ENCODE measurements at places on chromosomes 3 and 15.

DNA sequence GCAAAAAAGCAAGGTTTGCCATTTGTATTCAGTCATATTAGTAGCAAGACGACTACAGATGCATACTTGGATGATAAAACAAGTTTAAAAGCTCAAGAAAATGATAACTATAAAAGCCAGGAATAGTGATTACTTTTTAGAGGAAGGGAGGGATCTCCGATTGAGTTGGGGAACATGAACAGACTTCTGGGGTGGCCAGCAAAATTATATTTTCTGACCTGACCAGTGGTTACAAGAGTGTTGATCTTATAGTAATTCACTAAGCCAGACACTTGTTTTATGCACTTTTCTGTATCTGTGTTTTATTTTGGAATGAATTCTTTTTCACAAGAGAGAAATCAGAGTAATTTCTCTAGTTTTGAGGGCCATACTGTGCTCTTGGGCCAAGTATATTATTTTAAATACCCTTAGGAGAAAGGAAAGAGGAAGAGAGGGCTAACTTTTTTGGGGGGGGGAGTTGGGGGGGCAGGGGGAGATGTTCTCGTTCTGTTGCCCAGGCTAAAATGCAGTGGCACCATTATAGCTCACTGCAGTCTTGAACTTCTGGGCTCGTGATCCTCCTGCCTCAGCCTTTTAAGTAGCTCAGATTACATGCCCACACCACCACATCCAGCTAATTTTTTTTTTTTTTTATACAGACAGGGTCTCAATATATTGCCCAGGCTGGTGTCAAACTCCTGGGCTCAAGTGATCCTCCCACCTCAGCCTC, 57.3 kb downstream of the TGFBR2 start:
- DNase-seq: no peak

- DNase-seq: no peak
These were observed 812.3 kb upstream of the ALCAM start for GRCh38 chr3:104554425-104554824.

DNA sequence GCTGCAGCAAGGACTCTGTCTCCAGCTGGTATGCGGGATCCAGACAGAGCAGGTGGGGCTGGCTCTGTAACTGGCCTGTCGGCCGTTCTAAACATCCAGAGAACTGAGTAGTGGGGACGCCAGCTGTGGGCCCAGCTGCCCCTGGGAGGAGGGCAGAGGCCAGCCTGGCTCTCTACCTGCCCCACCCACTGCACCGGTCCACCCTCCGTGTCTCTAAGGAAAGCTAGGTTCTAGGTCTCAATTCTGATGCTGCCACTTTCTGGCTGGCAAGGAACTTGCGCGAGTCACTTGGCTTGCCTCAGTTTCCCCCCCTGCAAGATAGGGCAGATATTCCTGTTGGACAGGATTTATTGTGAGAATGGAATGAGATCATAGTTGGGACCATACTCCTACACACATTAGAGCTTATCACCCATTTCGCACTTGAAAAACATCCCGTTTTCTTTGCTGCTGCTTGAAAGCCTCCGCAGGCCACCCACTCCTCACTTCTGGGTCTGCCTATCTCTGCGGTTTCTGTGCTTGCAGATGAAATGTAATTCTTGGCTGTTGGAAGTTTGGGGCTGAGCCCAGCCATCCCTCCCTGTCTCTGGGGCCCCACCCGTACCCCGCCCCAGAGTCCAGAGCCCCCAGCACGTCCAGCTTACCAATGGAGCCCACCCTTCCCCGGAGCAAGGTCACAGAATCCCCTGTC, 65.8 kb downstream of the IQSEC1 start:
- no peak for DNase-seq

- DNase-seq: no peak
These were observed 411.6 kb downstream of the GBE1 start for GRCh38 chr3:81349816-81350340.

DNA sequence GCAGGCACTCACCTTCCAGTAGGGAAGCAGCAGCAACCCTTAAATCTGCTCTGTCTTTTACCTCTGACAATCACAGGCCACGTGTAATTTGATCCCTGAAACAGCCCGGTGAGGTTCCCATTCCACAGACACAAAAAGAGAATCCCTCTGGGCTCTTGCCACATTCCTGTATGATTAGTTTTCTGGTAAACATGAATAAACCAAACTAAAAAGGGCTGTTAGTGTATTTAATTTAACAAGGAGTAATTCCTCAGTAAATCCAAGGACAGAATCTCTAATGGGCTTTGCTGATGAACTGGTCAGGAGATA, 186.9 kb downstream of the FAM43A start:
- DNase-seq: no peak

DNA sequence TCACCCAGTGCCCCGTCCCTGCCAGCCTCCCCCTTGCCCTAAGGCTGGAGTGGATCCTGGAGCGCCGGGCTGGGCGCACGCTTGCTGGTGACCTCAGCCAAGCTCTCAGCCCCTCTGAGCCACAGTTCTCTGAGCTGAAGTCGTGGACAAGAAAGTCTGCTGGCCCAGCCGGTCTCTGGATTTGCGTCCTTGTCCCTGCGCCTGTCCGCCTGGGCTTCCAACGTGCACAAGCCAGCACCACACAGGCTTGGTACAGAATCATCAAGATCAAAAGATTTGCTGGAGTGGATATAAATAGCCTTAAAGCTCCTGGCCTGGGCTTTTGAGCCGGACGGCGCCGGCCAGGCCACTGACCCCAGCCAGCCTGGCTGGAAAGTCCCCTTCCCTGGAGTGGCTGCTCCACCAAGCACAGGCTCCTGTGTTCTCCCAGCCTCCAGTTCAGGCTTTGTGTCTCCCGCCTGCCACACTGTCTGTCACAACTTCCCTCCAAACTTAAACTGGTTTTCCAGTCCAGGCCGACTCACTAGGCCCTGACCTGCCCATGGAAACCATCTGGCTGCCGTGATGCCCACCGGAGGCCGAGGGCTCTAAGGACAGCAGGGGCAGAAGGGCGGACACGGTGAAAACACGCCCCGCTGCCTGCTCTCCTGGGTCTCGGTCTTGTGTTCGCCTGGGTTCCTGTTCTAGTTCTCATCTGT, 156.2 kb downstream of the NUP210 start:
- no peak for DNase-seq

GRCh38 chr15:82544431-82544830, 4.2 kb upstream of the RPS17 start:
- DNase-seq: no peak

DNA sequence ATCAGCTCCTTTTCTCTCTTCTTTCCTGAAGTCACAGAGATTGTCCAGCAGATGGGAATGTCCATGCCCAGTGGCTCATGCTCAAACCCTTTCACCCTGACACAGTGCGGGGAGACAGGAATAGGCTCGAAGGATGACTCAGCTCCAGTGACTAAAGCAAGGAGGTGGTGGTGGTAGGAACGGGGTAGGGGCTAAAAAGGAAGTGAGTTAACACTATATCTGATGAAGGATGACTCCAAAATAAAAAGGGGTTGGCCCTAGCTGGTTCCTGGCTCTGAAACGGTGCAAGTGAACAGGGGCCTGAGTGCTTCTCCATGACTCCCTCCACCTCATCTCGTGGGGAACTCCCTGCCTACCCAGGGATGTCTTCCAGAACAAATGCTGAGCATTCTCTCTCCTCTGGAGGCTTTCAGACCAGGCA, 167.4 kb upstream of the LPP start:
- DNase-seq: no peak

- peak; percentile 49 for DNase-seq
These were observed 113.4 kb downstream of the CCNL1 start for GRCh38 chr3:157046520-157046919.

DNA sequence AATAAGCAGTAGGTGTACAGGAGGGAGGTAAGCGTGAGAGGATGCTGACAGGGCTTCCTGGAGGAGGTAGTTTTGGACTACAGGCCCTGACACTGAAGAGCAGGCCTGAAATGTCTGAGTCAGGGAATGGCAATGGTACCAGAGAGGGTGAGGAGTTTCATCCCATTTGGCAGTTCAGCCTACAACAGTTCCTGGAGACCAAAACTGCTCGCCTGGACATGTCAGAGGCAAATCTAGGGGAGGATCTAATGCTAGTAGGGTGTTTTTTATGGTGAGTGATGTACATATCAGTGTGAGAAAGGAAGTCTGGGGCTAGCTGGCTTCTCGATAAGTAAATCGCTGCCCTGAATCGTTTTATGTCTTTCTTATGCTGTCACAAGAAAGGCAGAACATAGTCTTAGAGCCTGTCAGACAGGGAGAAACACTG, 13.8 kb upstream of the TNFSF10 start:
- no peak for DNase-seq

DNA sequence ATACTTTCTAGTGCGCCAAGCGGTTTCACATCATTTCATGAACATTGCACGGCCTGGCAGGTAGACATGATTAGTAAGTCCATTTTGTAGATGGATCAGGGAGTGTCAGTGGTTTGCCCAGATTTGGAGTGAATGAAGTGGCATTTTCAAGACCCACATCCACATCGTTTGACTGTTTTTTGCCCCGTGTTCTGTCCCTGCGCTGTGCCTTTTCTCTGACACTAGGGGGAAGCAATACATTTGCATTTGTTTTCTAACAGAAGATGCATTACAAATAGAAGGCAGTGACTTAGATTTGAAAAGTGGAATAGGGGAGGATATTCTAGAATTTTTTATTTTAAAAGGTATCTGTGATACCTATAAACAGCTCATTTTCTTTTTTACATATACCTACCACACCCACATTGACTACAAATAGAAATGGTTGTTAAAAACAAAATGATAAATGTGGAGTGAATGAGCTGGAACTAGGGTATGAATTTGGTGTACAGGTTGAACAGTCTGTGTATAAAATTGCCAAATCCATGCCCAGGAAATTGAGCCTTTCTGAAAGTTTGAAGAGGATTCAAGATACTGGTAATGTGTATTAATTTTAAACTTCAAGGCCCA, 98.0 kb downstream of the USP13 start:
- no peak for DNase-seq

GRCh38 chr3:141275973-141276372, 44.3 kb downstream of the PXYLP1 start:
- DNase-seq: no peak

GRCh38 chr3:144032531-144033239, 61.1 kb downstream of the DIPK2A start:
- no peak for DNase-seq

- no peak for DNase-seq
These were observed 271.5 kb downstream of the TLE3 start for GRCh38 chr15:69825941-69826818.

- DNase-seq: no peak
These were observed 45.0 kb downstream of the RPLP1 start for GRCh38 chr15:69497667-69498066.

- DNase-seq: no peak
These were observed 46.3 kb downstream of the SYNM start for GRCh38 chr15:99151156-99151555.

DNA sequence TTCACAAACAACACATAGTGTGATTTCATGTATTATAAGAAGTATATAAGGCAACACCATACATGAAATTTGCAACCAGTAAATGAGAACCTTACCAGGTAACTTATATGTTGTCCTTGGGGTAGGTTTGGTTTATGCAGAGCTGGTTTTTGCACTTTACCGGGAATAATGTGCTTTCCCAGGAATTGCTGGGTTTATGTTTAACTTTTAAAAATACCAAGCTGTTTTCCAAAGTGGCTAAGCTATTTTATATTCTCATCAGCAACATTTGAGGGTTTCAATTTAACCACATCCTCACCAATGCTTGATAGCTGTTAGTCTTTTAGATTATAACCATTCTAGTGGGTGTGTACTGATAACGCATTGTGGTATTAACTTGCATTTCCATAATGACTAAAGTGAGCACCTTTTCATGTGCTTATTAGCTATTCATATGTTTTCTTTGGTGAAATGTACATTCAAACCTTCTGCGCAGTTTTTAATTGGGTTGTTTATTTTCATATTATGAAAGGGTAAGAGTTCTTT, 71.6 kb downstream of the KY start:
- no peak for DNase-seq

DNA sequence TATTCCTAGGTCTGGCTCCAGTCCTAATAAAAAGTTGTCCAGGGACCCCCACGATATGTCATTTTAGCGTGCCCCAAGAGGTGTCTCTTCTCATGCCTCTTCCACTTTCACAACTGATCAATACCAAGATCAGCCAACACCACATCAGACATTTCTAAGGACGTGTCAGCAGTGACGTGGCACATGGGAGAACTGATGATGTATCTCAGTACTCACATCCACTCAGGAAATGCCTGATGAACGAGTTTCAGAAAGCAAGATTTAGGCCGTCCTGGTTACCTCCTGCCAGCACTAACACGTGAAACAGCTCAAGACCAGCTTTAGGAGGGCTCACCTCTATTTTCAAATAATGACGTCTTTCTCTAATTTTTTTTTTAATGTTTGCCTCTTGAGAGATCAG, 19.6 kb downstream of the VGLL4 start:
- DNase-seq: no peak

- DNase-seq: no peak
These were observed 255.3 kb downstream of the RORA start for GRCh38 chr15:60973637-60974415.

GRCh38 chr15:57427367-57427821, 51.1 kb downstream of the CGNL1 start:
- no peak for DNase-seq

DNA sequence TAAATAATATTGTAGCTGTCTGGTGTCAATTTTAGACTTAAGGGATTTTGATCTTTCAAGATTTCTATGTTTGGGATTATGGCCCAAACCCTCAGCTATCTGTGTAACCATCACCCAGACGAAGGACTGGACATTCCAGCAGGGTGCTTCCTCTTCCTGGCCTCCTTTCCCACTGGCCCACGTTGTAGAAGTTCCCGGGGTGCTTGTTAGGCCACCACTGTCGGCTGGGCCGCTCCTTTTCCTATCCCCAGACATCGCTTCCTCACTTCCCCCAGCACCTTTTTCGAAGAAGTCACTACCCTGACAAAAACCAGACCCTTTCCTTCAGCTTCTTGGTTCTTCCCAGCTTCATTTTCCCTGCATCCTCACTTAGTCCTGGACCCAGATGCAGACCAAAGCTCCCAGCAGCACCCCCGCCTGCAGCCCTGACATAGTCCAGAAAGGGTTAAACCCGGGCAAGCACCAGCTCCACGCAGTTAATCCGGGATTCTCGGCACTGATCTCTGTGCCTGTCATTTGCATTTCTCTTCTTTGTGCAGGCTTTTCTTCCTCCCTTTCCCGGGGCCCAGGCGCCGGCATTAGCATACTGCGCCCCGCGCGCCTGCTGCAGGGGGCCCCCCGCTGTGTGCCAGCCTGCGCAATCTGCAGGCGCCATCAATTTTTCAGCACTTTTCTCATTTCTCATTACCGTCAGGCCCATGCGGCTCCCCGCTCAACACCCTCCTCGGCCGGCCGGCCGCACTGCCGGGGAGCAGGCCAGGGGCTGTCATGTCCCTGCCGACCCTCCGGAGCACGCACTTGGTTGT, 90.6 kb downstream of the ZNF621 start:
- DNase-seq: no peak

- peak; percentile 92 for DNase-seq
These were observed at the start of gene KPNA1 for GRCh38 chr3:122514123-122515019. TSS of gene KPNA1 (minus strand) at chr3:122514939. CDS start at chr3:122496565, 18,374 bp downstream.

DNA sequence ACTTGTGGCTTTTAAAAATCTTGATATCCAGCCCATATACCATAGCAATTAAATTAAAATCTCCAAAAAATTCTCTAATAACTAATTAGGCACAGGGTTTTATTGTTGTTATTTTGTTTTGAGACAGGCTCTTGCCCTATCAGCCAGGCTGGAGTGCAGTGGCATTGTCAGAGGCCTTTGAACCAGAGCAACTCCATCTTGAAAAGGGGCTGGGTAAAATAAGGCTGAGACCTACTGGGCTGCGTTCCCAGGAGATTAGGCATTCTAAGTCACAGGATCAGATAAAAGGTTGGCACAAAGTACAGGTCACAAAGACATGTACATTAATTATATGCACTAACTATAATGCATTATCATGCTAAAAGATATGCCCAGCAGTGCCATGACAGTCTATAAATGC, 31.2 kb upstream of the ACP3 start:
- DNase-seq: no peak

All from MM.1S (cell line).